ENCODE measurements at places on chromosomes 3 and 15.

GRCh38 chr15:59571606-59572005 lies 40.0 kb upstream of the GCNT3 start:
- no peak for DNase-seq

GRCh38 chr3:119700269-119700919 lies 2.4 kb upstream of the CFAP91 start:
- no peak for DNase-seq

DNA sequence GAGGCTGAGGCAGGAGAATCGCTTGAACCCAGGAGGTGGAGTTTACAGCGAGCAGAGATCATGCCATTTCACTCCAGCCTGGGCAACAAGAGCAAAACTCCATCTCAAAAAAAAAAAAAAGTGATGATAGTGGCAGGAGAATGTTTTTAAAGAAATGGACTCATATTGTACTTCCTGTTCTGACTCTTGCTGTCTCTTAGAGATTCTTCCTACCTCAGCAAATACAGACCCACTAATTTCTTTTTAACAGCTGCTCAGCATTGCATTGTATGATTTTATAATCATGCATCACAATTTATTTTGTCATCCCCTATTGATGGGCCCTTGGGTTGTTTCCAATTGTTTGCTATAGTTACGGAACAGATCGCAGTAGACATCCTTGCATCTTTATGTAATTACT lies 8.8 kb upstream of the ANKDD1A start:
- no peak for DNase-seq

- DNase-seq: no peak
Measured at GRCh38 chr3:119733812-119734211, 31.0 kb downstream of the CFAP91 start.

DNA sequence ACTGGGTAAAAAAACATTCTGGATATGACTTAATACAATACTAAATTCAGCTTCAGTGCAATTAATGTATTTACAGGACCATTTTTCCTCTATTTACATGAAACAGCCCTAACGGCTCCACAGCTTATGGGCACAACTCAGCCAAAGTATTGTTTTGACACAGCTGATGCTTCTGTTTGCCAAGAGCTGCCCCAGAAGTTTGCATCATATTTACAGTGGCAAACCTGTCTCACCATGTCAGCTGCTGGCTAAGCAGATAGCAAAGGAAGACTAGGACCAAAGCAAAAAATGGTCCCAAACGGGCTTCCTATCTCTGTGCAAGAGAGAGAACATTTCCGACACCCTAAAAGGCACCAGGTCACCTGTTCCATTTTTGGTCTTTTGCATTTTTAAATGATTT lies 94.5 kb downstream of the ADAMTS9 start:
- DNase-seq: no peak

DNA sequence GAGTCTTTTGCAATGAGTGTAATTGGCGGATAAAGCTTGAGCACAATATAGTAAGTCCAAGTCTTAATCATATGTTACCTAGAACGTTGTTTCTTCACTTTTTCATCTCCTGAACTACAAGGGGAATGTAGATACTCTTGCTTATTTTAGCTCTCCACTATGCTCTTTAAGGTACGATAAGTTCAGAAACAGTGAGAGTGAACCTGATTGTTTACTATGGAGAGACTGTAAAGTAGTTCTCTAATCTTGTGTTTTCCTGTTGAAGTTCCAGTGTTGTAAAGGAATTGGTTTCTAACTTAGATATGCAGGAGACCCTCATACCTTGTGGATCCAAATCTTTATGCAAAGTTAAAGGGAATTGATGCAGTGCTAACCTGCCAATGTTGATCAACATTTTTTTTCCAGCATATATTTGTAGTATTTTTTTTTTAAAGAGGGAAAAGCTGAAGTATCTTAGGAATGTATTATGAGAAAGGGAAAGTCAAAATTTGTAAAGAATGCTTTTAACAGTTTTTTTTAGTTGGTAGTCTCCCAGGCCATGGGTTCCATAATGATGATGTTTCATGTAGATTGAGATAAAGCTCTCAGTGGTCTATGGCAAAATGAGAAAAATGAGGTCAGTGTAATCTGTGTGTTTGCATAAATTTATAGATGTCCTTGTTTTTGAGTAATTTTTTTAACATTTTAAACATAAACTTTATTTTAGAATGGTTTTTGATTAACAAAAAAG lies 14.9 kb downstream of the ATP11B start:
- DNase-seq: no peak

GRCh38 chr3:114687151-114687550 lies 393.3 kb downstream of the TIGIT start:
- DNase-seq: no peak

DNA sequence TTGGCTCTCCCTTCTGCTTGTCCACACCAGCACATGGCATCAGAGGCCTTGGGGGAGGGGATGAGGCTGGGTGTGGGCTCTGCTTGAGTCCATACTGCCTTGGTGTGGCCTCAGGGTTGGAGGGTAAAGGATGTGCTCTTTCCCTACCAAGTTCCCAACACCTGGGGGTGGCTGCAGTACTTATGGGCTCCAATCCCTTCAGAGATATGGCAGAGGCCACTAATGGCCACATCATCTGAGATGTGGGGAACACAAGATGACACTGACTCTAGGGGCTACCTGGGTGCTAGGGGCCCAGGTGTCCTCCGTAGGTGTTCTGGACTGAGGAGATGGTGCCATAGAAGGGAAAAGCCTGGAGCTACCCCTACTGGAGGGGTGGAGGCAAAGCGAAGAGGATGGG lies 6.9 kb downstream of the CXCR6 start:
- DNase-seq: no peak

GRCh38 chr3:172467170-172467824 lies 19.0 kb upstream of the GHSR start:
- DNase-seq: no peak

- peak; percentile 83 for DNase-seq
Measured at GRCh38 chr3:16516695-16517481, 3.4 kb upstream of the RFTN1 start.

DNA sequence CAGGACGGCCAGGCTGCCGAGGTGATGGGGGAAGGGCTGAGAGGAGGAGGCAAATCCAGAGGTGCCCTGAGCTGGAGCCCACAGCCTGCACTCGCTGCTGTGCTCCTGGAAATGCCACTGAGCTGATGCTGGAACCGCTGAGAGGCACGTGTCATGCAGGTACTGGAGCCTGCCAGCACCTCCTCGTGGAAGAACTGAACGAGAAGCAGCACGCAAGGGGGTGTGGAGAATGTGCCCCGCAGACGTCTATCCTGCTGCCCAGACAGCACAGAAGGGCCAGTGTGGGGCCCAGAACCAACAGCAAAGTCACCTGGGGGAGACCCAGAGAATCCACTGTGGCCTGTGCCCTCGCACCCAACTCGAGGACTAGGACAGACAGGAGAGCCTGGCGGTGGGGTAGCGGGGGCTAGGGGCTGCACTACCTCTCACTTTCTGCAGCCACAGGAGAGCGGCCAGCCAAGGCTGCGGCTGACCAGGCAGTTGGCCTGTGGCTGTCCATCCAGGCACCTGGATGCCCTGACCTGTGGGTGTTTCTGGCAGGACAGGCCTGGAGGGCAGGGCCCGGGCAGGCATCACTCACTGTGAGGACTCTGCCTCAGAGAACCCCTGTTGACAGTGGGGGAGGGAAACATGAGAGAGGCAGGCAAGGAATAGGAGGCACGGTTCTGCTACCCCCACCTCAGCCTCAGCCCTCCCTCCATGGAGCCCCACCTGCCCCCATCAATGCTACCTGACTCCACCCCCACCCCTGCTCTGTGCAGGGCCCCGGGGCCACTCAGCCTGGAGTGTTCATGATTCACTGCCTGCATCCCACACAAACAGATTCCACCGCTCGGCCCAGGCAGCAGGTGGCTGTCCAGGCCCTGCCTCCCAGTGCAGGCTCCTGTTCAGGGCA lies 213.1 kb downstream of the TBC1D2B start:
- no peak for DNase-seq

DNA sequence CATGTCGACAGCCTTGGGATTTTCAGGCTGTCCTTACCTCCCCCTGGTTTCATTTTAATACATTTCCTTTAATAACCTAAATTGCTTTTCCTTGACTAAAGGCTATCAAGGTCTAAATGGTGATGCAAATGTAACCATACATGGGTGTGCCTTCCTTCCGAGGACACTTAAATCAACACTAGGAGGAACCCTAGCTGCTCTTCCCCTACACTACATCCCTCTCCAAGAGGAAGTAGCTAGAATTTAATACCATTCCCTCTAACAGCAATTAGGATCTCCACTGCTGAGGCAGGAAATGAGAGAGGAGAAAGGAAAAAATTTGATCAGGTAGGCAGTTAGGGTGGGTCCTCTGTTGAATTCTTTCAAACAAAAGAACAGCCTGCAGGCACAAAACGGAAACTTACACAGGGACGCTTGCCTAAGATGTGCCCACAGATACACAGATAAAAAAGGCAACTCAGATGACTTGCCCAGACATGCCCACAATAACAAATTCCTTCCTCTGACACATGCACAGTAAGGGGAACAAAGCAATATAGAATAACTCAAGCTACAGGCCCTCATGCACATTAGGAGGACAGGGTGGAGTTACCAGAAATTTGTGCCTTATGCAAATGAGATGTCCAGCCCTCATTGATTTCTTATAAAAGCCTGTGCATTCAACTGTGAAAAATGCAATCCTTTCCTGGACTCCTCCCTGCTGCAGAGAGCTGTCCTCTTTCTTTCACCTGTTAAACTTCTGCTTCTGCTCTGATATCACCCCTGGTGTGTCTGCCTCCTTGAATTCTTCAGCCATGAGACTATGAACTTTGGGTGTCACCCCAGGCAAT lies 1024.4 kb upstream of the CADM2 start:
- DNase-seq: no peak

DNA sequence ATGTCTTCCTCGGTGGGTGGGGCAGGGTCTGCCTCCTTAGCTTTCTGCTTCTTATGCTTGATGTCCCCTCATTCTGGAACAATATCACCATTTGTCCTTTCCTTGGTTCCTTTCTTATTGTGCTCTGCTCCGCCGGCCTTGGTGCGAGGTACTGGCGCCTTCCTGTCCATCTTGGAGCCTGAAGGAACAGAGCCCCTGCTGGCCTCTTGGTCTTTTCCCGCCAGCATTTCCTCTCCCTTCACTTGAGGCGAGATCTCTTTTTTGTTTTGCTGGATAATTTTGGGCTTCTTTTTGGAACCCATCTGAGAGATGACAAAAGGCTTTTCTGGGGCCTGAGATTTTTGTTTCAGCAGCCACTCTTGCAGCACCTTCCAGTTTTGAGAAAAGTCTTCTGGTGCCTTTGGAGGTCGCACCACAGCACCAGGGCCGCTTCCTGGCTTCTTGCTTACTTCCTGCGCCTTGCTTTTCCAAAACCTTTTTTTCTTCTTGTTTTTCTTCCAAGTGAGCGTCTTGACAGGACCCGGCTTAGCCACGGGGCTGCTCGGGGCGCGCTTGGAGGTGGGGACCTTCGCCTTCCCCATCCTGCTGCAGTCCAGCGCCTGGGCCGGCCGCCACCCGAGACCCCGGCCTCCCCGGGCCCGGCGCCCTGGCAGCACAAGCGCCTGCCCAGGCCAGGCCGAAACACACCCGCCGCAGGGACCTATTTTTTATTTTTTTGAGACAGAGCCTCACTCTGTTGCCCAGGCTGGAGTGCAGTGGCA lies 127.1 kb downstream of the KLF13 start:
- DNase-seq: no peak

GRCh38 chr15:70049701-70050301 lies 47.9 kb downstream of the TLE3 start:
- no peak for DNase-seq

DNA sequence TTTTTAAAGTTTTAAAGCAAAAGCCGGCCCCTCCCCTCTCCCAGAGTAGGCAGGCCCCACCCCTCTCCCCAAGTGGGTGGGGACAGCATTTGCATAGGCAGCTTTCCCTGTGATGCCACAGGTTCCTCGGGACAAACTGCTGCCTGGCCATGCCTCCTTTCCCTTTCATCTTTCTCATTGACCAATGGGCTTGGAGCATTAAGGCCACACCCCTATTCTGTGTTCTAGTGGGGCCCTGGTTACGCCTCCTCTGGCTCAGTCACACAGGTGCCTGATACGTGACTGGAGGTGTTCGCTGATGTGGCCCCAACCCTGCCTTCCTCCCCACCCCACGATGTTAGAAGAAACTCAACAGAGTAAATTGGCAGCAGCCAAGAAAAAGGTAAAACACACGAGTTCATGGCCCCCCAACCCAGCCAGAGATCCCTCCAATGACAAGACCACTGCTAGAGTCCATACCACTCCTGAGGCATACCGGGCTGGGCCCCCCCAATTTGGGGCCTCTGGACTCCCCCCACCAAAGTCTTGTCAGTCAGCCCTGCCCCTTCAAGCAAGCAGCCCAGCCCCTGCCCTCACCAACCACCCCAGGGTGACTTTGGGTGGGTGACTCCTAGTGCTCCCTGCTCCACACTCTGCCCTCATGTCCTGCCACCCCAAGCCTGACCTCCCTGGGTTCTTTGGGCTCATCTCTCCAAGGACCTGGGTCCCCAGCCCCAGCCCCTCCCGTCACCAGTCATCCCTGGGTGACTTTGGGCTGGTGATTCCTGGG lies 62.8 kb upstream of the CSPG4 start:
- no peak for DNase-seq

GRCh38 chr15:83372434-83372891 lies 74.7 kb upstream of the SH3GL3 start:
- peak; percentile 55 for DNase-seq

DNA sequence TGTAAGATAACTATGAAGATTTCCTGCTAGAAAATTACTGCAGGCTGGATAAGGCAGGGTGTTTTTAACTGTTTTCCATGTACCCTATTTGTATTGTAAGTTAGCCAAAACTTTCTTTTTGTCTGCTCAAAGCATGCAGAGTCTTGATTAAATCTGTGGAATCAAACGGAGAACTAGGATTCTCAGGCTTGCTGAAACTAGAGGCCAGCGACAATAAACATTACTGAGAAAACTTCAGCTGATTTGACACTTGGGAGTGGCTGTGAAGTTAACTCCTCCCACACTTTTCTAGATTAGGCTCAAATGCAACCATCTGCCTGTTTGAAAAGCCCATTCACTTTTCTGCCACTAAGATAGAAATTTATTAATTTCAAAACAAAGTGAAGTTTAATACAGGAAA lies 153.2 kb upstream of the FRMD4B start:
- DNase-seq: peak; percentile 9

- no peak for DNase-seq
Measured at GRCh38 chr15:81025721-81026370, 25.1 kb downstream of the TLNRD1 start.

DNA sequence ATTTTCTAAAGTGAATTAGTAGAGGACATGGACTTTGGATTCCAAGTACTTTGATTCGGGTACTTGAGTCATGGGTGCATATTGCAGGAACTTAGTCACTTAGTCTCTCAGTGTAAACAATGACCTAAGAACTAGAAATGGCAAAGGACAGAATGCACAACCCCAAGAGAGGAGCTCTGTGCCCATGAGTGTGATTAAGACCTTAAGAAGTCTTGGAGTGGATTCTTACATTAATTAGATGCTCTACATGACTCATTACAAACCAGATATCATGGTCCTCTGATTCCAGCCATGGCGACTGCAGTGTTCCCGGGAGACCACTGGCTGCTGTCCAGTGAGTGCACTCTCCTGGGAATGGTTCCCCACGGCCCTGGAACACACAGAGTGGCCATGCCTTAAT lies 251.5 kb downstream of the GABRG3 start:
- no peak for DNase-seq
